ENCODE measurements at places on chromosomes 3 and 15.

DNA sequence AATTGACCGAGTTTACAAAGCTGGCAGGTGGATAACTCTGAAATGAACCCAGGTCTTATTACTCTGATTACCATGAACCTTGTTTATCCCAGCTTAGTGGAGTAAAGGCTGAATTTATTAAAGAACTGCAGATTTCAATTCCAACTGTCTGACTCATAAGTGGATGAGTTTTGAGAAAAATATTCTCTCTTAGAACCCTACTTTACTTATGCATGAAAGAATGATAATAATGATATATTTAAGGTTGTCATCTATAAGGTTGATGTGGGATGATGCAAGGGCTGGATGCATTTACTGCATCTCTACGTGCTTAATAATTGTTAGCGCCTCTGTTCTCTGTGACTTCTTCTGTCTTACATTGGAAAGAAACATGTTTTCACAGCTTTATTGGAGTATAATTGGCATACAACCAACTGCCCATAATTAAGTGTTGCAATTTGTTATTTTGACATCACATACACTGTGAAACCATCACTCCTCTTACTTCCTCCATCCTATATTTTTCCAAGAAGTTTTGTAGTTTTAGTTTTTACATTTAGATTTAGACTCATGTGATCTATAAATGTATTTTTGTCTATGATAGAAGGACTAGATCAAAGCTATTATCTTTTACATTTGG, 771.2 kb upstream of the ARRDC4 start:
- no peak for DNase-seq

DNA sequence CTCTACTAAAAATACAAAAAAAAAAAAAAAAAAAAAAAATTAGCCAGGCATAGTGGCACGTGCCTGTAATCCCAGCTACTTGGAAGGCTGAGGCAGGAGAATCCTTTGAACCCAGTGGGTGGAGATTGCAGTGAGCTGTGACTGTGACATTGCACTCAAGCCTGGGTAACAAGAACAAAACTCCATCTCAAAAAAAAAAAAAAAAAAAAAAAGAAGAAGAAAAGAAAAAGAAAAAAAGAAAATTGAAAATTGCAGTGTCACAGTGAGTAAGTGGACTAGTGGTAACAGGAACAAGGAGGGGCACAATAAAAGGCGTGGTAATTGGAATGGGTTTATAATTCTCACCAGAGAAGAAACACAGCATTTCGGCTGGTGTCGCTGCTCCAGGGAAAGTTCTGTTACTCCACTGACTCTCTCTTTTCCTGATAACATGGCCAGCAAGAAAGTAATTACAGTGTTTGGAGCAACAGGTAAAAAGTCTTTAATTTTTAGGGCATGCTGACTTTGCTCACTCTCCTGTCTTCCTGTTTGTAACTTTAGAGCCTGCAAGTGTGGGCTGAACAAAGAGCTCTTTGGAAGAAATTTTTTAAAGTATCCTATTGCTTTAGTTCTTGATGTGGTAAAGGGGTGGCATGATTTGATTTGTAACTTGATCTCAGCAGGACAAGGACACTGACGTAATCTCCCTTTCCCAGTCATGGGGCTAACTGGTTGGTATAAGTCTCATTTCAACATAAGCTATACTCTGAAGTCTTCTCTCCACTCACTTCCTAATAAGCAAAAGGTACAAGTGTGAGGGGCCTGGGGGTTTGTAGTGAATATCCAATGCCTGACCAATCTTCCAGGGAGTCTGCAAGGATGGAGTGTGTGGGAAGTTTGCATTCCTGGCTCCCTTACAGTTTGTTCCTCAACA, 22.1 kb upstream of the TRA2B start:
- DNase-seq = no peak

DNA sequence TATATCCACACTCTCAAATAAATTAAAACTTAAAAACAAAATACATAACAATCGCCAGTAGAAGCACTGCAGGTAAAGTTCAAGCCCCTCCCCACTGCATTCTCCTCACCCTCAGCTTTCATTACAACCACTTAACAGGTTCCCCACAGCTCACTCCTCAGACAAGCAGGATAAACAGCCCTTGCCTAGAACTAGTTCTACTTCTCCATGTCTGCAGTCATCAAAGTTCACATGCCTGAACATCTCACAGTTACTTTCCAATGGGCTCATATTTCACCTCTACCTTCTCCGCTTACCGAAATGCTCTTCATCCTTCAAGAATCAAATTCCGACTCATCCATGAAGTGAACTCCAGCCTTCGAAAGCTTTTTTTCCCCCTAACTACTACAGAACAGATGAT, 4.1 kb downstream of the YEATS2 start:
- no peak for DNase-seq

GRCh38 chr15:56913241-56913640, 5.2 kb upstream of the TCF12 start:
- DNase-seq = no peak

DNA sequence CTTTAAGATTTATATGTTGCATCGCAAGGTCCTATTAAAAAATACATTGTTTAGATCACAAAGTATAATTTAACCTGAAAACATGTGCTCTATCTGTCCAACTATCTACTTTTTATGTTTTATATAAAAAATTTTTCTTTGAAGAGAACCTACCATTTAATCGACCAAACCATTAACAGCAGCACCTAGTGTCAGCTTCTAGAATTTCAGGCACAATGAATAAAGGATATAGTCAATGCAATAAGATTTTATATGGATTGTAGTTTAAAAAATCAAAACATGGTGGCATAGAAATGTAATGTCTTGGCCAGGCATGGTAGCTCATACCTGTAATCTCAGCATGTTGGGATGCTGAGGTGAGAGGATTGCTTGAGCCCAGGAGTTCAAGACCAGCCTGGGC, 313.7 kb downstream of the GAP43 start:
- no peak for DNase-seq

- no peak for DNase-seq
Measured at GRCh38 chr15:52052066-52052935, 33.3 kb downstream of the MAPK6 start.

DNA sequence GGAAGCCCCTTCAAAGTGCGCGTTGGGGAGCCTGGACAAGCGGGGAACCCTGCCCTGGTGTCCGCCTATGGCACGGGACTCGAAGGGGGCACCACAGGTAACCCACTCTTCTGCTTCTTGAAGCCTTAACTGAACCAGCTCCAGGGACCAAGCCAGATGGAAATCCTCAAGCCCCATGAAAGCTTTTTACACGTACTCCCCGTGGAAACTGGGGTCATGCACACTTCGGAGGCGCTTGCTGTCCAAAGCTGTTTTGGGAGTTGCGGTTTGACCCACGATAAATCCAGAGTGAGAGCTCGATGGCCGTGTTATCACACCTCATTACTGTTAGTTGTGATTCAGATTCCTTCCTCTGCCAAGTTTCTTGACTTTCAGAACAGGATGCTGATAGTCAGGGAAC, 47.5 kb downstream of the DNASE1L3 start:
- no peak for DNase-seq

- no peak for DNase-seq
Measured at GRCh38 chr3:60809857-60810610, 441.2 kb downstream of the FHIT start.

- no peak for DNase-seq
Measured at GRCh38 chr3:194140520-194141414, 4.8 kb downstream of the HES1 start.

DNA sequence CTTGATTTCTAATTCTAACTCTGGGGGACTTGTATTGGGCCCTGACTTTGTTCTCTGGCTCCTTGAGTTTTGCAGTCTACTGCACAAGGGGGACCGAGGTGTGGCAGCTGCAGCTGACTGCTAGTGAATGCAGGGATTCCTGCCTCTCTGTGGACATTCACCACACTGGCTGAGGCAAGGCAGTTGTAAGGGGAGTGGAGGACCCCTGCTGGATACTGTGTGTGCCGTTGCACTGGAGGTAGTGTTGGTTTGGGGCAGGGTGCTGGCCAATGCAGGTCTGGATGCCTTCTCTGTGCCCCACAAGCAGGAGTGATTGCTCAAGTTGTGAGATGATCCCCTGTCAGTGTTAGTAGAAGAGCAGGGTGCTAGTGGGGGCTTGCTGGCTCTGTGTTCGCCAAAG, 626.1 kb downstream of the SQOR start:
- no peak for DNase-seq

DNA sequence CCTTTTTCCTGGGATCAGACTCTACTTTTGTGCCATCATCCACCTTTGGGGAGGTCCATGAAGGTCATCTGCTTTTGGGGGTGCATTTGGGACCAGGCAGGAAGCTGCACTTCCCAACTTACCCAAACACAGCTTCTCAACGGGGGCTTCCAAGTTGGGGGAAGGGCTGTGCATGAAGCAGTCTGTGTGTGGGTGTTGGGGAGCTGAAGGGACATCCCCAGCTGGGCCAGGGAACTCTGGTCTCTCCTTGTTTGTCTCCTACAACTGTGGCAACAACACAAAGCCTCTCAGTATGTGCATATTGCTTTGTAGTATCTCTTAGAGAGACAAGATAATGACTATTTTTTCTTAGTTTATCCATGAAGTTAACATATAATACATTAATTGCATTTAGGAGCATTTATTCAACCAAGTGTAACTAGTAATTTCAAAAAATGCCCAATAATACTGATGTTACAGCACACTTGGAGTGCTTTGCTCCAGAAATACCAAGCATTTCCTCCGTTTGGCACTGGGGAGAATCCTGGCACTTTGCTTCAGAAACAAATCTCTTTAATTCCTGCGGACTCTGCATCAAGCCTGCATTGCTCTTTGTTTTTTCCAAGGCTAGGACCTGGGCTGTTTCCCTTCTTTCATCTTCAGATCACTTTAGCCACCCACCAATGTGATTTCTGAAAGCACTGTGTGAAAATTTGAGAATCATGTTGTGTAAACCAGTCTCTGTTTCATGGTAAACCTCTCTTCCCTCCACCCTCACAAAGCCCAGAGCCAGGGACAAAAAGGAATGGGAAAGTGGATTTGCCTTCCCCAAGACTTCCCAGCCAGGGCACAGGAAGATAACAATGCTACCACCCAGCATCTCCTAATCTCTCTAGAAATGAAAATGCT, 126.2 kb upstream of the PFN2 start:
- no peak for DNase-seq

- DNase-seq = peak; percentile 38
Measured at GRCh38 chr3:142028243-142028777, 121.0 kb downstream of the TFDP2 start.

- no peak for DNase-seq
Measured at GRCh38 chr15:85934691-85935090, 140.0 kb upstream of the KLHL25 start.

DNA sequence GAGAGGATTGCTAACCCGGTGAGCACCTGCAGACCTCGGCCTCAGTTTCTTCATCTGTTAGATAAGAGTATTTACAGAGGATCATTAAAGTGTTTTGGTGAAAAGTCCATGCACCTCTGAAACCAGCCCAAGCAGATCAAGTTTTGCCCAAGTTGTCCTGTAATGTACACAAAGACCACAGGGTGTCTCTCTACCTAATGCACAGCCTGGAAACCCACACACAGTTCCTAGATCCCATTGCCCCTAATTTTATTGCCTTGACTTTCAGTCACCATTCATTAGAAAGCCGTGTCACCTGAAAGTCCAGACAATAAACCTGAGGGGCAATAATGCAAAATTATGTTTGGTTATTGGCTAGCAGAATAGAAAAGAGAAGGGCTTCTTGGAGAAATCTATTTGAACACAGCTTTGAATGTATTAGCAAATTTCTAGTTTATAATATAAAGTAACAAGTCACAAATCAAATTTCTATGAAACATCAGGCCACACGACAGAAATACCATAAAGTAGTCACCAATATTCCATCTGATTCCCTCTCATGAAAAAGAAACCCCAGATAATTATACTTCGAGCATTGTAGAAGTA, 161.3 kb upstream of the SLC2A2 start:
- no peak for DNase-seq

GRCh38 chr3:171005648-171006047, 20.9 kb downstream of the SLC2A2 start:
- no peak for DNase-seq

GRCh38 chr3:5581743-5582142, 394.2 kb downstream of the EDEM1 start:
- DNase-seq = no peak

GRCh38 chr15:82931221-82931620, 21.3 kb downstream of the HOMER2 start:
- no peak for DNase-seq

- DNase-seq = peak; percentile 21
Measured at GRCh38 chr3:149085828-149086231, 503 bp downstream of the HLTF start.

- DNase-seq = peak; percentile 89
Measured at GRCh38 chr3:48268381-48268935, 27.6 kb downstream of the ZNF589 start.

DNA sequence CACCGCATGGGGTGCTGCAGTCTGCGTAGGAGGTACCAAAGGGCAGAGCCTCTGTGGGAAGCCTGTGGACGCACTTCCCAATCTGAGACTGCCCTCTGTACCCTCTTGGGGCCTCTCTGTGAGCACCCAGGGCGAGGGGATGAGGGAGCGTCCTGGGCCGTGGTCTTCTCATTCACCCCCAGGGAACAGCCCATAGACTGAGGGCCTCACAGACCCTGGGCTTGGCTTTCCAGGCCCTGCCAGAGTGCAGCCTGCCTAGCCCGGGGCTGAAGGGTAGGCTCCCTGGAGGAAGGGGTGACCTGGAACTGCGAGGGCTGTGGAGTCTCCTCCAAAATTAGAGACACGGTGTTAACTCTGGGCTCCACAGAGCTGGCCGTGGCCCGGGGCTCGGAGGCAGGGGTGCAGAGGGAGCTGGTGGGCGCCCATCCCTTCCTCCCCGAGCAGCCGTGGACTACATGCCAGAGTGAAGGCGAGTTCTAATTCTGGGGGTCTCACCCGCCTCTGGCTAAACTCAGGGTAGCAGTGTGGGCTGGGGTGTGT, 468 bp upstream of the SPTBN5 start:
- DNase-seq = no peak

DNA sequence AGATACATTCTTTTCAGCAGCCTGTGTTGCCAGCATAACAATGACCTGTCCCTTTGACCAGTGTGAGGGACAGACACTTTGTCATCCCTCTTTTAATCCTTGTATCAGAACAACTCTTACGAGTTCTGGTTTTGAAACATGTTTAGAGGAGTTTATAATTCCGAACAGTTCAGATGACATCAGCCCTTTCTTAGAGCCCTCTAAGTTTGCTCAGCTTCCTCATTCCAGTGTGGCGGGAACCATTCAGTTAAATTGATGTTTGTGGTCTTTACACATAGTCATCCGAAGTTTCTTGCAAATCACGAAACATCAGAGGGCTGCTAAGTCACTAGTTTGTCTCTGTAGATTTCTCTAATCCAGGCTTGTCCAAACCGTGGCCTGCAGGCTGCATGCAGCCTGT, 102.5 kb downstream of the AKAP13 start:
- no peak for DNase-seq

- no peak for DNase-seq
Measured at GRCh38 chr15:62745621-62746225, 296.8 kb upstream of the TPM1 start.

GRCh38 chr3:189076449-189076848, 95.3 kb upstream of the TPRG1 start:
- no peak for DNase-seq

GRCh38 chr3:119912220-119912619, 130.3 kb downstream of the NR1I2 start:
- DNase-seq = no peak

DNA sequence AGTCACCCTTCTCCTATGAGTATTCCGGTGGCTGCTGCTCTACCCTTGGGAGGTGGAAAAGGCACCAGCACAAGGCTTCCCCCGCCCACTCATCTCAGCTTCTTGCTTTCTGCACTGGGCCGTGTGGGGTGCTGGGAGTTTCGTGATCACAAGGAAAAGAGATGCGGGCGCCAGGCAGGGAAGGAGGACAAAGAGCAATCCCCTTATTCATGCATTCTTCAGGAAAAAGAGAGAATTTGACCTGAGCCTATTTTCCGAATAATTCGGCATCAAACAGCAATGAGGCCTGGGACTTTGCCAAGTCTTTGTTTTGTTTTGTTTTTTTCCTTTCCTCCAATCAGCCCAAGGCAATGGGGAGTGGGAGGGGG, 102.2 kb upstream of the LPP start:
- no peak for DNase-seq

Data from T-helper 2 cell treated with Interferon-gamma antibody and Interleukin-4, amounts not matched to agents 5 μg/mL and 100 μg/mL, for 36 hours (primary cell).